Vagina (tissue), 2 donors: ENCODE measurements at places on chromosomes 5 and 9. TPM values are rescaled to one million over a fixed set of nuclear protein-coding genes. Genes with fewer than 3 reads are reported as not detected.

The C5orf58 gene
- not detected for total RNA-seq

DNA sequence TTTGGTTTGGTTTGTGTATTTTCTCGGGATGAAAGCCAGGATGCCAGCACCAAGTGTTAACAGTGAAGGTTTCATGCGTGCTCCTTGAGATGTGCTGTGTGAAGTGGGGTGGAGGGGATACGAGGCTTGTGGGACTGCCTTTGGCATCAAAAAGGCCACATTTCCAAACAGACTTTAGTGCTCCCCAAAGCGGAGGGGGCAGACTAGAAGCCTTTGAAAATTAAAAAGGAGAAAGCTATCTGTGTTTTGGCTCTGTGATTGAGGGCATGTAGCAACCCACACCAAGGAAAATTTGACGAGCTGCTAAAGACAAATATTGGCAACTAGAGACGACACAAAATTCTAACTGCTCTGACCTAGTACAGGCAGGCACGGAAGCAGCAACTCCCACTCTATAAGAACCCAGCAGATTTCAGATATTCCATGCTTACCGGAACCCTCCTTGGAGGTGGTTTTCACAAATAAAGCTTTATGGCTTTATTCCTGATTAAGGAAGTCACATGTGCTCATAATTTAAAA, 154.5 kb downstream of the ARSB start:
- DNase-seq: no peak

DNA sequence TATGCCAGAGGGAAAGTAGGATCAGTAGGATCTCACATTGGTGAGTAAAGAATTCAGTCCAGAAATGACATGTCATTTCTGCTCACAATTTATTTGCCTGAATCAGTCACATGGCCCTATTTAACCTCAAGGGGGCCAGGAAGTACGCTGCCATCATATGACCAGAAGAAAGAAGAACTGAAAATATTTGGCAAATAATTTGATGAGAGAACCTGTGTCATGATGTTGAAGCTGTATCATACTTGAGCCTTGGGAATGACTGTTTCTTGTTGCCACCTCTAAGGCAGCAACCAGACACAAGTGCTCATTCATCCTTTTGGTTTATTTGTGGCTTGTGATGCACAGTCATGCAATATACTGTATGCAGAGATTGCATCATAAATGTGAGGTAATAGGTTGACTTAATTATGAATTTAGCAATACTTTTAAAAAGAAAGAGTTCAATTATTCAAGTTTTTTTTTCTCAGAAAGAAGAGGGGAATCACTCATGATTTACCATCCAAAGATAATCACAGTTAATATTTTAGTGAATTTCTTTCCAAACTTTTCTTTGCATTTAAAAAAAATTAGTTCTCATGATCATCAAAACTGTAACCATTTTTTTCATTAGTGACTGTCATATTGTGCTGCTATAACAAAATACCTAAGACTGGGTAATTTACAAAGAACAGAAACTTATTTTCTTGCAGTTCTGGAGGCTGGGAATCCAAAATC, 8.2 kb upstream of the ZFYVE16 start:
- DNase-seq: no peak

GRCh38 chr5:79133657-79134451, 22.2 kb downstream of the BHMT start:
- no peak for DNase-seq

DNA sequence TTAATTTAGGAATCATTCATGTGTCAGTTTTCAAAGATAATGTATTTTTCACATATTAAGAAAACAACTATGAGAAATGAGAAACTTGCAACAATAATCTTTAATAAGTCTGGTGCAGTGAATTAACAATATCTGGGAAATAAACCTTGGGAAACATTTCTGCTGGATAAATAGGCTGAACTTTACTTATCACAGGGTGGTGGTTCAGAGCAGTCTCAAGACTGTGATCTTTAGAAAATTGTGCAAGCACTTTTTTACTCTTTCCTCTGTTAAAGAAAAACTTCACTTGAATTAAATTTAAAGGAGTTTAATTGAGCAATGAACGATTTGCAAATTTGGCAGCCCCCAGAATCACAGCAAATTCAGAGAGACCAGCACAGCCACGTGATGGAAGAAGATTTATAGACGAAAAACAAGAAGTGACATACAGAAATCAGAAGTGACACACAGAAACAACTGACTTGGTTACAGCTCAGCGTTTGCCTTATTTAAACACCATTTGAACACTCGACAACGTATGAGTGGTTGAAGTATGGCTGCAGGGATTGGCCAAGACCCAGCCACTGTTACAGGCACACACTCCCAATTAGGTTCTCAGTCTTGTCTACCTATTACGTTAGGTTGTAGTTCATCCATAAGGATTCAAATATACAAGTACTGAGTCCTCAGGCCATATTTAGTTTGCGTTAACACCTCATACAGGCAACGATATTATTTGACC, 631.9 kb downstream of the SLCO4C1 start:
- no peak for DNase-seq

The LCN15 gene
- total RNA-seq: not detected

The GPX3 gene
- 3,069 TPM for total RNA-seq

The C9 gene
- total RNA-seq: not detected

DNA sequence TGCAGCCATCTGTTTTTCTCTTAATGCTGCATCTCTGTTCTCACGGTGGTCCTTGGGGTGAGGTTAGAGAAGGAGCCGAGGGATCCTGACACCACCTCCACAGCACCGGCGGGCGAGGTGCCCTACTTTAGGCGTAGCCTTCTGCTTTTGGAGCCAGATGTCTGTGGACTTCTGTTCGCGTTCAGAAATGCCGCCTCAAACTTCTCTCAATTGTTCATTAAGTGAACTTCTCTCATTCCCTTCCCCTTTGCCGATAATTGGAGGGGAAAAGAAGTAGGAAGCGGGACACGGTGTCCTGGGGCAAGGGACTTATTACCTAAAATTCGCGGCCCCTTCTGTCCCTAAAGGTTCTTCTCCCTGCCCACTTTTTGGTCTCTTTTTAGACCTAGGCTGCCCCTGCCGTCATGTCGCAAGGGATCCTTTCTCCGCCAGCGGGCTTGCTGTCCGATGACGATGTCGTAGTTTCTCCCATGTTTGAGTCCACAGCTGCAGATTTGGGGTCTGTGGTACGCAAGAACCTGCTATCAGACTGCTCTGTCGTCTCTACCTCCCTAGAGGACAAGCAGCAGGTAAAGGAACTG, 455 bp downstream of the KIF20A start:
- DNase-seq: no peak

The MEGF10 gene
- total RNA-seq: 0.74 TPM

The CER1 gene
- total RNA-seq: not detected

DNA sequence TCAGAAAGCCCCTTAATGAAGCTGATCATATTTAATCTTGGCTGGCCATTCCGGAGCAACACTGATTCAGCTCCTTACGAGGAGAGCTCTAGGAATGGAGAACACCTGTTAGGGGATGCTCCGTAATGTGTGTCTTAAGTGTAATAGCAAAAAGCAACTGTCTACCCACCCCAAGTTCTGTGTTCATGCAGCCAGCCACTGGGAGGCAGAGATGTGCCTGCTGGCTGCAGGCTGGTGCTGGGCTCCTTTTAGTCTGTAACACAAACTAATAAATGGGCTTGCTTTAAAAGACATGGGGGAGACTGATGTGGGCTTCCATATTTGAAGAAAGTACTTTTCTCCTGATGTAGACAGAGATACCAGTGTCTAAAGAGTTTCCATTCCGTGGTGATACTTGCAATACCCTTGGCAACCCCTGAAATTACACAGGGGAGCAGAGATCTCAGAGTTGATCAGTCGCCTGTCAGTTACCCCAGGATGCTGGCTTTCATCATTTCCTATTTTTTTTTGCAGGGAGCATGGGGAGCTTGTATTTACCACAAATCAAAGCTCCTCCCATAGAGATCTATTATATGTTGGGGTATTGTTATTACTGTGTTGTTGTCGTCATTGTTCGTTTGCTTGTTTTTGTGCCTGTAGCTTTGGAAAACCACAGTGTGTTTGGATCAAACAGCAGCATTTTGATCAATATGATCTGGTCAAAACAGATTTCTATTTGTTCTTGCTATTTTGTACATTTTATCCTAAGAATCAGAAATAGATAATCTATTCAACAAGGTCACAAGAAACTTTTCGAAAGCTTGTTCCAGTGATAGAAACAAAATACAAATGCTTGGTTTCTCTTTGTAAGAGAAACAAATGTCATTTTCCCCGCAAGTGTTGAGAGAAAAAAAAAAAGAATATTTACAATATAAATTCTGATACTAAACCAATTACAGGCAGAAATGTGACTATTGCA, 65.8 kb downstream of the MTX3 start:
- no peak for DNase-seq

GRCh38 chr9:68927165-68927564, 86.7 kb downstream of the PRKACG start:
- DNase-seq: no peak

The NKD2 gene
- 2.0 TPM for total RNA-seq

- no peak for DNase-seq
These were observed 297.6 kb downstream of the CDH10 start for GRCh38 chr5:24347158-24347557.

DNA sequence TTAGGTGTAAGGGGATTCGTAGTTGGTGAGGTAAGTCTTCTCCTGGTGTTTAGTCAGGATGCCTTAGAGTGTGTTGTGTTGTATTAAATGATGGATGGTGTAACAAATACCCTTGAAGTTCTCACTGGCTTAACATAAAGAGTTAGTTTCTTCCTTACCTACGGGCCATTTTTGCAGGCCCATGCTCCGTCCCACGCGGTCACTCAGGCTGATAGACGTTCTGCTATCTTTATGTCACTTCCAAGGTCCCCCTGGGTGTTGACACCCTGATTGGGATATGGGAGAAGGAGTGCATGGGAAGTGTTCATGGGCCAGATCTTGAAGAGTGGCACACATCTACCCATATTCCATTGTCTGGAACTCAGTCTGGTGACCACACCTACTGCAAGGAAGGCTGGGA, 214.0 kb downstream of the MAST4 start:
- no peak for DNase-seq

The CCDC183 gene
- total RNA-seq: not detected

The PCDHA7 gene
- total RNA-seq: 0.49 TPM

The IFNA5 gene
- not detected for total RNA-seq

- no peak for DNase-seq
These were observed 58.2 kb downstream of the EHMT1 start for GRCh38 chr9:137676998-137677397.

The LRRC19 gene
- not detected for total RNA-seq

DNA sequence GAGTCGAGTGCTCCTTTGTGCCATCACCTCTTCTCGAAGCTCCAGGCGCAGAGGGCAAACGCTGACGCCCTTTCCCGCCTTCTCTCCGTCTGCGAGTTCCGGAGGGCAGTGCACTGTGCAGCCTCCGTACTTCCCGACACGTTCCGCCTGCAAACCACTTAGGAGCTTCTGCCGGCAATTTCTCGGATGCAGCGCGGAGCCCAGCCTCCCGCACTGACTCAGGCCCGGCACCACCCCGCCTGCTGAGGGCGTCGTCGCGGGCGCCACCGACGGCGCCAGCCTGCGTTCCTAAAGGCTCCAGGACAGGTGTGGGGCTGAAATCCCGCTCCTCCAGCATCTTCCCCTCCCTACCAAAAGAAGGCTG, 9.3 kb upstream of the TRIM36 start:
- DNase-seq: no peak

DNA sequence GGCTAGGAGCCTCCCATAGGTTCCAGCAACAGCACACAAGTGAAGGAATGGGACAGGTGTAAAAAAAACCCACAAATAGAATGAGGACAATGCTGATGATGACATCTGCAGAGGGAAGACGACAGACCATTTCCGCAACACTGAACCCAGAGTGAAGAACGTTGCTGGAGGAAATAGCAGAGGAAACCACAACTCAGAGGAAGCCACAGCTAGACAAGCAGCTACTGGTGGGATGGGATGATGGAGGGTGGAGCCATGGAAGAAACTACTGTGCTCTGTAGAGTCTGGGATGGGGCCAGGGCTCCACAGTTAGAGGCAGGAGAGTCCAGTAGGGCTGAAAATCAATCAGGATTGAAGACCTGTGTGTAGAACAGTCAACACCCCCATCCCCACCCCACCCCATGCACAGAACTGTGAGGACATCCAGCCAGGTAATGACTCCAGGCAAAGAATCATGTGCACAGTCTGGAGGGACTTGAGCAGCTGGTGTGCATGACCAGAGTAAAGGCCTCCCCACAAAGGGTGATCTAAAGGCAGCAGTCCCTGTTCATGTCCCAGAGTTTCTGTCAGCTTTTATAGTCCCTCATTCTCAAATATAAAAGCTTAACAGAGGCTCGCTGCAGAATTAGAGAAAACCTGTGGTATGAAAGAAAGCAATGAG, 65.2 kb upstream of the SPIN1 start:
- DNase-seq: no peak

GRCh38 chr9:90722071-90722470, 79.4 kb upstream of the DIRAS2 start:
- no peak for DNase-seq

The PDE6A gene
- 0.25 TPM for total RNA-seq

- DNase-seq: no peak
These were observed 50.3 kb upstream of the TMC1 start for GRCh38 chr9:72471096-72471495.

The PGM5 gene
- 102 TPM for total RNA-seq

- no peak for DNase-seq
These were observed 148.5 kb downstream of the ISOC1 start for GRCh38 chr5:129243039-129243438.

The NEURL1B gene
- total RNA-seq: 30.9 TPM
